ENCODE measurements at places on chromosomes 2 and 18.

DNA sequence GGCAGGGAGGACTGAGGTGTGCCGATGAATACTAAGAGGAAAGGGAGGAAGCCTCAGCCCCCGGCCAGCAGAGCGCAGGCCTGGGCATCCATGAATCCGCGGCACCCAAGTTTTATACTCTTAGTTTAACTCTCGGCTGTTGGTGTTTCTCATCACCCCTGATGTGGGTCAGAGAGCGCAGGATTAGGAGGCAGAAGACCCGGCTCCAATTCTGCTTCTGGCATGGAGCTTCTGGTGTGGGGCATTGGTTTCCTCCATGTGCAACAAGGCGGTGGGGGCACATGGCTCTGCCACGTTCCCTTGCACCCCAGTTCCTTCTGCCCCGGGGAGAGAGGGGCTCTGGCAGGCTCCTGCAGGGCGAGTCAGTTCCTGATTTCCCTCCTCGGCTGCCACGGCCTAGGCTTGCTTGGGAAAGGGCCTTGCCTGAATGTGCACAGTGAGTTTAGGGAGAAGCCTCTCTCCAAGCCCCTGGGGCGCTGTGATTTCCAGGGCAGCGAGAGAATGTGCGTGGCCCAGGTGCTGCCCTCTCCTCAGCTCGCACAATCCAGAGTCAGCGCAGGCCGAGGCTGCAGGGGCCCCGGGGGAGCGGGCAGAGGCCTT lies 36.2 kb upstream of the DNMT3A start:
- no peak for DNase-seq

GRCh38 chr18:28458751-28459150 lies 281.8 kb upstream of the CDH2 start:
- no peak for DNase-seq

DNA sequence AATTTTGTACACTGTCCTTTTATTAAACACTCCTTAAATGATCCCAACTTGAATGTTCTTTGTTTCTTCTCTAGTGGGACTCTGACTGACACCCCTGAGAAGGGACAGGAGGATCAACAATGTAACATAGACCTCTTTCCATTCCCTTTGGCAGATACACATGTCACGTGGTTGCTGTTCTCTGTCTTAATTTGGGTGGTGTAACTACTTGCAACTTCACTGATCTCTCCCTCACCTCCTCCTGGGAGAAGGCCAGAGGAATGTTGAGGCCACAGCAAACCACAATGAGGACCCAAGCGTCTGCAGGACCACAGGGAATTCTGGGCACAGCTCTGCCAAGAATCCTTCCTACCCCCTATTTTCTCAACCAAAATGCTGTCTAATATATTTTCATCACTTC lies 205.6 kb downstream of the RTP5 start:
- peak; percentile 37 for DNase-seq

- DNase-seq: peak; percentile 89
Measured at GRCh38 chr2:33022989-33023727, 76.4 kb downstream of the LTBP1 start.

- DNase-seq: no peak
Measured at GRCh38 chr2:219484343-219485200, 14.1 kb upstream of the GMPPA start.

- no peak for DNase-seq
Measured at GRCh38 chr2:164935118-164936101, 19.9 kb downstream of the SLC38A11 start.

- no peak for DNase-seq
Measured at GRCh38 chr2:210252699-210253606, 27.7 kb upstream of the ACADL start.

DNA sequence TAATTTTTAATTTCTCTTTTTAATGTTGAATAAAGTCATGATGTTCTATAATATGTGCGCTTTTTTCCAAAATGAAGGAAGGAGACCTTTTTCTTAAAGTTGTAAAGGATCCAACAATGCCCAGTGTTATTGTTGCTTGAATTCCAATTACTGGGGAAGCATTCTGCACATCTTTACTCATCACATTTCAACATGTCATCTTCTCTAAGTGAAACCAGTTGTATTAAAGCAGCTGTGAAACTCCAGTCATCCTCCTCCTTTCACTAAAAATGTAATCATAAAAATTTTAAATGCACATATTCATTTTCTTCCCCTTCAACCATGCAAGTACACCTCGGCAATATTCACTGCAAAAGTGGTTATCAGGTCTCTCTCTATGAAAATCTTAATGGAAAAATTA lies 722.7 kb downstream of the TSN start:
- DNase-seq: peak; percentile 8

DNA sequence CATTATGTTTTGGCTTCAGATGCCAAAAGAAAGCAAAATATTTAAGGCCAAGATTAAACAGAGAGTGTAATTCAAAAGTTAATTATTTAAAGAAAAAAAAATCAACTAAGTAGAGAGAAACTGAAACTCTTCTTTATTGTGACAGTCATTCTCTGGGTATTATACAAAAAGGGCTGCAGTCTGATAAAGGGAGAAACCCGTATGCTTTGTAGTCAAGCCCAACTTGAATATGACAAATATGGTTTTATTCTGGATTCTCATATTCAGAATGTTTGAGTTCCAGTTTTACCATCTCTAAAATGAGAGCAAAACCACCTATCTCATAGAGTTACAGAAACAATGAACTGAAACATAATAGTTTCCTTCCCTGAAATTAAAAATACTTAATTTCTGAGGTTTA lies 8.2 kb downstream of the CDH2 start:
- DNase-seq: no peak

DNA sequence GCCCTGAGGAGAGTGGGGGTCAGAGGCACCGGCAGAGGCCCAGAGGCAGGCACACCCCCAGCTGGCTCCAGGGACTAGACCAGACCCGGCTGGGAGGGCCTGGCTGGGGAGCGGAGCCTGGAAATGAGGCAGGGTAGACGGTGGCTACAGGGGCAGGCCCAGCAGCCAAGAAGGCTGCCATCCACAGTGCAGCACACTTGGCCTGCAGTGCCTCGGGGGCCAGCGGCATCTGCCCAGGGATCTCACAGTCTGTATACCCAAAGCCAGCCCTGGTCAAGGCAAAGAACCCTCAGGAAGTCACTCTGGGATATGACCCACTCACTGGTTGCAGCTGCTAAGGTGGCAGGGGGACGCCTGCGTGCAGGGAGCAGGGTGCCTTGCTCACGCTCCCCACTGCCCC lies 17.8 kb downstream of the PER2 start:
- no peak for DNase-seq

DNA sequence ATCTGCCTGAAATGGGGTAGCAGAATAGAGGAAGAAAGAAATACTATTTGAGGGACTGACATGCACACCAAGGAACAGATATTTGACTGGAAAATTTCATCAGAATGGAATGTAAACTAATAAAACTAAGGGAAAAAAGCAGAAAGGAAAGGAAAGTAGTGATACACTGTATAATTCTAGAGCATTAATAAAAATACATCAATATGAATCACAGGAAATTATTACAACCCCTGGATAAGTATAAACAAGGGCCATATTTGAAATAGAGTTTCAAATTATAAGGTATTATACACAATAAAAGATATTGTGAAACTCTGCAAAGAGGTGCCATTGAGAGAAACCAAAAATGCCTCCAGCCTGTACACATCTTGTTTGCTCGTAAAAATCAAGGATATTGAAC lies 149.6 kb downstream of the ICOS start:
- DNase-seq: no peak

GRCh38 chr2:207746131-207746530 lies 23.6 kb downstream of the FZD5 start:
- DNase-seq: peak; percentile 76

DNA sequence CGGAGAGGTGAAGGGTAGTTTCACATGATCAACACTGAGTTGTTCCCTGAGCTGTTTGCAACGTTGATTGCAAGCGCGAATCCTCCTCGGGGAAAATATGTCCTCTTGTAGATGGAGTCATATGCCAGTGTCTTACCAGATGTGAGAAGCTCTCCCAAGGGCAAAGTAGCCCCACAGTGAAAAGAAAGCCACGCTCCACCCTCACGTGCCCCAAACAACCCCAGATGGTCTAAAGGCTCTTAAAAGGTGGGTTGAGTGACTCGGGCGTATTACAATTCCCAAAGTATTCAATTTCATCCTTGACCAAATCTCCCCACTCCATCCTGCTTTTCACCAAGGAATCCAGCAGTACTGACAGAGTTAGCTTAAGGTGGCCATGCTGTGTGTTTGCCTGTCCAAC lies 332.1 kb upstream of the SOX11 start:
- no peak for DNase-seq

GRCh38 chr2:8565399-8566154 lies 116.3 kb upstream of the ID2 start:
- no peak for DNase-seq

DNA sequence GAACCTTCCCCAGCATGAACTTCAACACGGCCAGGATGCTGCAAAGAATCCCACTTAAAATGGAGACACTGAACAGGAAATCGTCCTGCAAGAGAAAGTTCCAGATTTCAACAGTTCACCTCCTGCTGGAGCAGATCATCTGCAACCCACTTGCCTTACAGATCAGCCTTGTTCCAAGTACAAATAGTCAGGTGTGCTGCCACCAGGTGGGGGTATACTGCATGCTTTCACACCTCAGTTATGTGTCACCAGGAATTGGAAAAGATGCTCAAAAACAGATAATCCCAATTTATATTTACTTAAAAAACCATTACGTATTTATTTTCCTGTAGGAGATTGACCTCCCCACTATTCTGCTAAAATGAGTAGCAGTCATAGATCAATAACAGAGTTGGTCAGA lies 212.3 kb downstream of the MGAT5 start:
- peak; percentile 17 for DNase-seq

- DNase-seq: no peak
Measured at GRCh38 chr2:175852879-175853615, 149.0 kb downstream of the LNPK start.

GRCh38 chr18:22494771-22495170 lies 77.1 kb upstream of the CTAGE1 start:
- DNase-seq: peak; percentile 77

DNA sequence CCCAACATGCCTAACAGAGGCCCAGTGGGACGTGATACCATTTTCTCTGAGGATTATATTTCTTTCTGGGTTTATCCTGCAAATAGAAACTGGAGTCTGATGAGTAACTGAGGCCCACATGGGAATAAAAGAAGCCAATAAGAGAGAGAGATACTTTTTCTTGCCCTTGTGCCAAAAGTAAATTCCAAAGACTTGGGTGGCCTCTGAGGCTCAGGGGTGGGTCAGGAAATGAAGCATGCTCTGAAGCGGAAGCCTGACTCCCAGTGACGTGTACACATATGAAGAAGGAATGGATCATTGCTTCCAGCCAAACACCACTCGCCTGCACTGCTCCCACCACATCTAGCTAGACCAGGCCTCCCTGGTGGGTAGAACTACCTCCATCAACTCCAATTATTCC lies 273.6 kb upstream of the NCKAP5 start:
- peak; percentile 94 for DNase-seq

- no peak for DNase-seq
Measured at GRCh38 chr2:127596311-127597045, 49.5 kb upstream of the GPR17 start.

- DNase-seq: peak; percentile 10
Measured at GRCh38 chr18:21739604-21740537, 721 bp upstream of the MIB1 start.

GRCh38 chr18:47248604-47249313 lies 2.7 kb downstream of the SKOR2 start:
- DNase-seq: no peak

- no peak for DNase-seq
Measured at GRCh38 chr2:235957251-235957650, 210.9 kb downstream of the GBX2 start.

DNA sequence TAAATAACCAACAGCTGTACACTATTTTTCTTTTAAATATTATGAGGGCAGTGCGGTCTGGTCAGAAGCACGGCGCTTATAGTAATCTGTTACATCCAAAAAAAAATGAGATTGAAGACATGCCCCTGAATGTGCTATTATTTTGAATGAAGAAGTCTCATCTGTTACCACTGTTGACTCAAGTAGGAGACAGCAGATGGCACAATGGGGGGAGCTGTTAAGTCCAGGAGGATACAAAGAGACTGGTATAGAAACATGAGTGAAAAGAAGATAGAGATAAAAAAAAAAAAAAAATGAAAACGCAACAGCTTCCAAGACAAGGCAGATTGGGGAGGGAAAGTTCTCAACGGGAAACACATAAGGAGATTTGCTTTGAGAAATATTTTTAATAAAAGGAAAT lies 425.5 kb upstream of the PKDCC start:
- no peak for DNase-seq

GRCh38 chr2:70726947-70727725 lies 40.9 kb downstream of the ADD2 start:
- DNase-seq: peak; percentile 51

GRCh38 chr2:235746257-235746934 lies 252.6 kb downstream of the AGAP1 start:
- peak; percentile 88 for DNase-seq

DNA sequence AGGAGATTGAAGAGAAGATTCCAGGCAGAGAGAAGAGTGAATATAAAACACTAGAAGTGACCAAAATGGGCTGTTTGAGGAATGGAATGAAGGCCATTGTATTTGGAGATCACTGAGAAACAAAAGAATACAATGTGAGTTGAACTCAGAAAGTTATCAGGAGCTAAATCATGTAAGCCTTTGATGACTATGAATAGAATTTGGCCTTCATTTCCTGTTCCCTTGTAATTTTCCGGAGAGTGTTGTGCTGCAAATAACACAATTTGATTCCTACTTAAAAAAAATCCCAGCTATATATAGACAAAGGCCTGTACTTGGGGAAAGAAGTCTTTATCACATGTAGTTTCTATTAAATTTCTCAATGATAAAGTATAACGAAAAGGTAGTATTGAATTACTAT lies 33.7 kb upstream of the KYNU start:
- DNase-seq: no peak

DNA sequence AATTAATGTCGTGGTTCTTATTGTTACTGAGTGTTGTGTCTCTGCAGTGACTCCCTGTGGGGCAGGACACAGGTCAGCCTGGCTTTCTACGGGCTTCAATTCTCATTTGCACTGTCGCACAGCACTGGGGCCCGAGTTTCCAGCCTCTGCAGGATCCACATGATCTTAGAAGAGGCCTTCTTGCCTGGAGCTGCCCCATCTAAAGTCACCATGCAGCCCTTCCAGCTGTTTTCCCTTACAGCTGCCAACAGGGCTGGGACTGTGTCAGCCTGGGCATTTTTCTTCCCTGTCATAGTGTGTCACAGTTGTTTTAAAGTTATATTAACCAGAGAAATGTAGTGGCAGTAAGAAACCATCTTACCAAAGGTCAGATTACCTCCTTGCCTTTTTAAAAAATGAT lies 27.0 kb downstream of the FHL2 start:
- no peak for DNase-seq

GRCh38 chr2:189679226-189679625 lies 4.8 kb downstream of the ANKAR start:
- peak; percentile 21 for DNase-seq
